ENCODE measurements at places on chromosomes 6 and 20. TPM values are rescaled to one million over a fixed set of nuclear protein-coding genes. Genes with fewer than 3 reads are reported as not detected.

PRSS35 gene
- total RNA-seq = not detected

CST7 gene
- 43.9 TPM for total RNA-seq

SLC12A5 gene
- 1.7 TPM for total RNA-seq

LPA gene
- not detected for total RNA-seq

DNA sequence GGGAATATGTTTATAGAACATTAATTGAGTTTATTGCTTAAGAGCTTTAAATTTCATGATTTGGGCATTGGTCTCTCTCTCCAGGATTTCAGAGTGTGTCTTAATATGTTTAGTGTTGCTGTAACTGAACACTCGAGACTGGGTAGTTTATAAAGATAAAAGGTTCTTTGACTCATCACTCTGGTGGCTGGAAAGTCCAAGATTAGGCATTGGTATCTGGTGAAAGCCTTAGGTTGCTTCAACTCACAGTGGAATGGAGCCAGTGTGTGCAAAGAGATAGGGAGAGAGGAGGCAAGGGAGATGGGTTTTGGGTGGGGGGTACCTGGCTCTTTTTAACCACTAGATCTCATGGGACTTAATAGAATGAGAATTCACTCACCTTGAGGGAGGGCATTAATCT, 35.6 kb upstream of the DTNBP1 start:
- DNase-seq = no peak

GRCh38 chr20:17500271-17500670, 30.9 kb downstream of the BFSP1 start:
- DNase-seq = no peak

DNA sequence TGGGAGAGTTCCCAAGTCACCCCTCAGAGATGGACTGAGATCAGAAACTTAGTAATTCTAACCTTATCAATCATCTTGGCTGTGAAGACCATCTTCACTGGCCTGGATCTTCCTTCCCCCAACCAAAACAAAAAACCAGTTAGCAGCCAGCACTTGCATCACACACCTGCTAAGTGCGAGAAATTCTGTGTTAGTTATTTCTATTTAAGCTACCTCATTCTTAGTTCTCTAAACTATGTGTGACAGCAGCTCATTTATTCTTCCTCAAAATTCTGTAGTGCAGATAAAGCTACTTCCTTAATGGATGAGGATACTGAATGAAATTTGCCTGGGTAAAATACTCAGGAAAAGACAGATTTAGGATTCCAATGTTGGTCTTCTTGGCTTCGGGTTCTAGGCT, 18.2 kb upstream of the TAGAP start:
- DNase-seq = no peak

GRCh38 chr20:63978319-63979228, 868 bp downstream of the SAMD10 start:
- peak; percentile 73 for DNase-seq

DNA sequence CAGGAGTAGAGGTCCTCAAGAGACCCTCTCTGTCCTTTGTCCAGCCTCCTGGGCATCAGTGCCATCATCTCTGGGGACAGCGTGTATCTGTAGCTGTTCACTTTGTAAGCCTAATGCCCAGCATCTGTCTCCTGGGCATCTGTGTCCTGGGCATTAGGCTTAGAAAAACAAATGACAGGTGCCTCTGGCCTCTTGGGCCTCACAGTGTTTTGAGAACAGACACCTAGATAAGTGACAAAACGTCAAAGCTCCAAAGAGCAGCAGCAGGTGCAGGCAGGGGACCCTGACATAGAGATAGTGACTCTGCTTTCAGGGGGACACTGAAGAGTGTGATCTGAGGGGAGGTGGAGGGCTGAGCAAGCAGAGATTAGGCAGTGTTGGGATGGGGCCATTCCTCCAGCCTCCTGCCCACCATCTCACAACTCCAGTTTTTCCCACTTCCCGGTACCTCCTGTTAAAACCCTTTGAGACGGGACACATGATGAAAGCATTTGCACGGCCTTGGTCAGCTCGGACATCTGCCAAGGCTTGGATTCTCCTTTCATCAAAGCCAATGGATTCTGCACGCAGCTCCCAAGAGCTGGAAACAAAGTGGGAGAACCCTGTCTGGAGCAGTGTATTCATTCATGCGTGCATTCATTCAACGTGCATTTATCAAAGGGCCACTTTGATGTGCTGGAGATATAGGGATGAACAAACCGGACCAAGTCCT, 55.5 kb upstream of the CD93 start:
- DNase-seq = no peak

DNA sequence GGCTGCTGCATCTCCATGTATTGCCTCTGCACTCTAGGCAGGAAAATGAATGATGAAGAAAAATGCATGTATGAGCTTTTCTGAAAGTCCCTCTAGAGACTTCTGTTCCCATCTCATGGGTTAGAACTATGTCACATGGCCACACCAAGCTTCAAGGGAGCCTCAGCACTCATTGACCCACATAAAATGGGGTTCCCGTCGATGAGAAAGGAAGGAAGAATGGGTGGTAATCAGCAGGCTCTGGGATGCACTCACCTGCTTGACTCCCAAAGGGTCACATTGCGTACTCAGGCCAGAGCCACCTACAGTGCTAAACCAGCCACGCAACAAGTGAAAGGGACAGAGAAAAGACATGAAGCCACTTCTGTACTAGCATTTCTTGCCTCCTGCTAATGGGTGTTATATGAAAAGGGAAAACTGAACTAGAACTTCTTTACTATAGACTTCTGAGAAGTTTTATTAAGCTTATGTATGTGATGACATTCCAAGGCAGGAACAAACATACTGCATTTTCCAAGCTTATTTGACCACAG, 95.8 kb upstream of the GCM1 start:
- no peak for DNase-seq

DNA sequence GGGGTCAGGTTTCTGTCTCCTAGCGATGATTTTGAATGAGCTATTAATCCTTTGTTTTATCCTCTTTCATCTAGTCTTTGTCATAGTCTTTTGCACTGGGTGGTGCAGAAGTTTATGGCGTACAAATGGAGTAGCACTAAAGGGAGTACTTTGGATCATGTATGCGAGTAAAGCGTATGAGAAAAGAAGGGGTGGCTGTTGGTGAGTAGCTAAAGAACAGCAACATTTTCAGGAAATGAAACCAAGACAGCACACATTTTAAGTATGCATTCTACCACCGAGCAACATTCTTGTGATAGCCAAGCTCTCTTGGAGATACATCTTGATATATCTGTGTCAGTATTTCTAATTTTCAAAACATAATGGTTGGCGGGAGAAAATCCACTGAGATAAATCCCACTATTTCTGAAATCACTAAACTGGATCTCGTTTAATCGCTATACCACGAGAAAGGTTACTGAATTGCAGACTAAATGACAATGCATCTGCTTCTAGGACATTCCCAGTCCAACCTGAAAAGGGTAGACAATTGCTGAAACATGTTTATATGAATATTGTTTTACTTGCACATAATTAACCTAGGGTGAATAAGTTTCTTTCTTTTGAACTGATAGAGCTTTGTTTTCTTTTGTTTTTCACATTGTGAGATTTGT, 196.1 kb downstream of the TRIM27 start:
- no peak for DNase-seq

DNA sequence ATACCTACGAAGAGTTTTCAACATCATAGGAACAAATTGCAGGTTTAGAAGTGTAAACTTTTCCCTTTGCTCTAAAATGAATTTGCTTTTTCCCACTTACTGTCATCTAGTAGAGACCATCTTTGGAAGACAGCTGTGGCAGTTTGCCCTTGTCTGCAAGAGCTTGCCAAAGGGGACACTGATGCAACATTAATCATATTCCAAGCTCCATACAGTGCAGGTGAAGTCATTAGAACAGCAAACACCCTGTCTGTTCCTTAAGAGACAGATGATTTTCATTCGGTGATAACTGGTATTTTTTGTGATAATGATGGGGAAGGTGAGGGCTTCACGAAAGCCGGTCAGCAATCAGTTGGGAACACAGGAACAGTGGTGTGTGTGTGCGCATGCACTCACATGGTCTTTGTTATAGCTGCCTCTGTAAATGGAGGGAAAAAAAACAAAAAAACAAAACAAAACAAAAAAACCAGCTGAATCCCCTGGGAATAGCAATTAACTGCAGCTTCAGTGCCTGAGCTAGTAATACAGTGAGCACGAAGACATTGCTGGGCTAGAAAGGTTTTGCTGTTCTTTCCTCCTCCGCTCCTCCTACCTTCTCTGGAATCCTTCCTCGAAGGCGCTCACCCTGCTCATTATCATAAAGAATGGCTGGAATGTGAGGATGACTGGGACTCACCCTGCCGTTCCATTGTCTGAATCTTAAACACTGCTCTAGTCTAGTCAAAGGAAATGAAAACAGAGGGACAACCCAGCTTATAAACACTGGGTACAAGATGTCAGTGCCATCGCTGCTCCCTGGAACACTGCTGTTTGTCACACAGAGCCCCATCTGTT, 35.2 kb upstream of the KIF13A start:
- DNase-seq = no peak

DNA sequence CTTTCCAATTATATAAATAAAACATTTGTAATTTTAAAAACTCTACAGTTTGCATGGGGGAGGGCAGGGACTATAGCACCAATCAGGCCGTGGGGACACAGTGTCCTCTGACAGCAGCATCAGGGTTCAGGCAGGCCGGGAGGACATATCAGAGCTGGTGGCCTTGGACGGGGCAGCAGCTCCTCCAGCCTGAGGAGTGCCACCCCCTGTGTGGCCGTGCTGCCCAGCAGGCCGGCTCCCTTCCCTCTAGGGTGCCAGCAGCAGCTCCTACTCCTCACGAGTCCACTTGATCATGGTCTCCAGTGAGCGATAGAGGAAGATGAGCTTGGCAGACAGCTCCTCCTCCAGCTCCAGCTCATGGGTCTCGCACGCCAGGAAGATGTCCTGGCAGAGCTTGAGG, 144.0 kb upstream of the PHACTR3 start:
- no peak for DNase-seq

- no peak for DNase-seq
Measured at GRCh38 chr20:34896086-34896621, 19.7 kb downstream of the ACSS2 start.

DNA sequence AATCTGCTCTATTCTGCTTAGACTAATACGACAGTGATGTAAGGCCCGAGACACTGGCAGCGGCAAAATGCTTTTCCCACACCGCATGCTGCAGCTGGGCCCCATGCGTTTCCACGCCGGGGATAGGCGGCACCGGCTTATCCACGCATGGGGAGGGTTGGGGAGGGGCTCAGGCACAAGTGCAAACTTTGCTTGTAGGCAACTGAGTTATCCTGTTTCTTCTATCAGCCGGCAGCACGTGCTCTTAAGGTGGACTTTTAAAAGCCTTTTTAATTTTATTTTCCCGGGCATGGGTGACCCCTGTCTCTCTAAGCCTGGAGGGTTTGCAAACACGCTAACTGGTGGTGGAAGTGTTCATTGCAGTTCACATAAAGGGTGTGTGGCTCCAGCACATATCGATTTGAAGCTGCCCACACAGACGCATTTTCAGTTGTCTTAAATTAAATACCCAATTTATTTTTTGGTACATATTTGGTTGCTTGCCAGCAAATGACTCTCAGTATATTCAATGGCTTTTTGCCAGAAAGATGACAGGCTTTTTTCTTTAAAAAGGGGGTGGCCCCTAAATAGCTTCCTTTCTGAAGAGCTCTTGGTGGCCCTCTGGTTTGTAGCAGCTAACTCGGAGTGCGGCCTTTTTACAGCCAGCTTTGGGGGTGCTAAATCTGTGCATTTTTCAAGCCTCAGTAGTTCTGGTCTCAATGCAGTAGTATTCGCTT, 561.8 kb upstream of the AGPAT4 start:
- no peak for DNase-seq

GRCh38 chr6:31659649-31660380, 763 bp downstream of the C6orf47 start:
- peak; percentile 61 for DNase-seq

DNA sequence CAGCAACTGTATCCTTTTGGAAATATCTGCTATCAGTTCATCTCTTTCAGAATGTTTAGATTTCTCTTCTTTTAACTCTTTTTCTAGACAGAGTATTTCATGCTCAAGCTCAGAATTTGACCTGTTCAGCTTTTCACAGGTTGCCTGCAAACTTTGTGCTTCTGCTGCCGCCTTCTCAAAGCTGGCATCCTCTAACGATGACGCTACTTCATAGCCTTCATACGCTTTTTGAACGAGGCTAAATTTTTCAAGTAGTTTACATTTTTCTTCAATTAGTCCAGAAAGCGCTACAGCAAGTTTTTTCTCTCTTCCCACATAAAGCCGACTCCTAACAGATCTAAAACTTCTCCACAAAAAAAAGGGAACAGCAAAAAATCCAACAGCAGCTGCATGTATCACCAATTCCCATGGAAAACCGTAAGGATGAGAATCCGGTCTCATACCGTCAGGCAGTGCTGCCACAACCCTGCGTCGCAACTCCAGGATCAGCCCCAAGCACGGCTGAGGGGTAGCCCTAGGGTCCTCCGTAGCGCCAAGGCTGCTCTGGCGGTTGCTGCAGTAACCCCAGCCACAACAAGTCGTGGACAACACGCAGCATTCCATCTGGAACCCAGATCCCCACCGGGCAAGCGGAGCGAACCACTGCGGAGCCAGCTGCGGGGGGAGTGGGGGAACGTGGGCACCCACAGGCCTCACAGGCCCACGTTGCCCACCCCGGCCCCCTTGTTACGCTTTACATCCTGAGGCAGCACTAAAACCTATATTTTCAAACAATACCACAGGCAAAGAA, 30.6 kb downstream of the DACT2 start:
- DNase-seq = no peak

- DNase-seq = no peak
Measured at GRCh38 chr6:53977551-53977950, 133.7 kb upstream of the MLIP start.

DNA sequence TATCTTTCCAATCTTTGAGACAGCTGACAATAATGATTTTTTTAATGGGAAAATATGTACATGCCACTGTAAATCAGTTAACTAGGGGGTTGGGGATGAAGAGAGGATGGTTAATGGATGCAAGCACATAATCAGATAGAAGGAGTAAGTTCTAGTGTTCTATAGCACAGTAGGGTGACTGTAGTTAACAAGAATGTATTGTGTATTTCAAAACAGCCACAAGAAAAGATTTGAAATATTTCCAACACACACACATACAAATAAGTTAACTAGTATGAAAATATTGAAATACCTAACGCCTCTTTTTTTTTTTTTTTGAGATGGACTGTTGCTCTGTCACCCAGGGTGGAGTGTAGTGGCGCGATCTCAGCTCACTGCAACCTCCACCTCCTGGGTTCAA, 153.4 kb upstream of the SALL4 start:
- no peak for DNase-seq

DNA sequence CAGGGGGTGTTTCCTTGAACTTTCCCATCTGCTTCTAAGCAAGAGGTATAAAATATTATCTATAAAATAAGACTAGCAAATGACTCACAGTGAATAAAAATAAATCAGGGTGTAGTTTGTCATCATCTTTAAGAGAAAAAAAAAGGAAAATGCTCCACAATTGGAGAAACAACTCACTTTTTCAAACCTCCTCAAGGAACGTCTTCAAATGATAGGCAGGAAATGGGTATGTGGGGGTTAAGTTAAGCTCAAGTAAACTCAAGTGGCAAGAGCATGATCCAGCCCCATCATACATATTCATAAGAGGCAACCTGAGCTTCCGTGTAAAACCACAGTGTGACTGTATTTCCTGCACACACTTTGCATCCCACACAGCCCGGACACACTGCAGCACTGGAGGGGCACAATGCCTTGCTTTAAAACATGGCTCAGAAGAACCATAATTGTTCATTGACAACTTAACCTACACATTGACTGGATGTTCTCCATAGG, 58.5 kb upstream of the CEP85L start:
- DNase-seq = peak; percentile 89
